Posterior vena cava (tissue), 2 donors: ENCODE measurements at places on chromosomes 5 and 9. TPM values are rescaled to one million over a fixed set of nuclear protein-coding genes. Genes with fewer than 3 reads are reported as not detected.

DNA sequence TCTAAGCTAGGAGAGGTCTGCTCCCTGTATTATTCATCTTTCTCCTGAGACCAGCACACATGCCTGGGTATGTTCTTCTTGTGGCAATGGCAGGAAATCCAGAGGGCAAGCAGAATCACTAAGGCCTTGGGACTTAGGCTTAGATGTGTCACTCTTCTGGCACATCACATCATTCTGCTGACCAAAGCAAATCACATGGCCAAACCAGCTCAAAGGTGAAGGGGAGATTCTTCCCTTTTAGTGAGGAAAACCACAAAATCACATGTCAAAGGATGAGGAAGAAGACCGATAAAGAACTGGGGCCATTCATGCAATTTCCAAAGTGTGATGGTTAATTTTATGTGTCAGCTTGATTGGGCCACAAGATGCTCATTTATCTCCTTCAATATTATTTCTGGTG lies 5.7 kb upstream of the AGGF1 start:
- DNase-seq, result no peak

GRCh38 chr5:169018925-169019324 lies 282.0 kb downstream of the SLIT3 start:
- DNase-seq, result no peak

GRCh38 chr9:123407217-123407851 lies 51.3 kb downstream of the CRB2 start:
- peak; percentile 62 for DNase-seq

GRCh38 chr5:77235846-77236721 lies 25.6 kb downstream of the PDE8B start:
- no peak for DNase-seq

- DNase-seq, result peak; percentile 93
Observed at GRCh38 chr9:83538172-83538889, at the start of gene FRMD3. FRMD3 (minus strand) TSS chr9:83538401; CDS start chr9:83538231, 170 bp downstream.

GRCh38 chr5:5378531-5378930 lies 43.9 kb upstream of the ICE1 start:
- peak; percentile 22 for DNase-seq

- DNase-seq, result no peak
Observed at GRCh38 chr5:125439243-125439642, 692.8 kb upstream of the ZNF608 start.

- DNase-seq, result no peak
Observed at GRCh38 chr5:109516390-109516789, 106.6 kb upstream of the PJA2 start.

DNA sequence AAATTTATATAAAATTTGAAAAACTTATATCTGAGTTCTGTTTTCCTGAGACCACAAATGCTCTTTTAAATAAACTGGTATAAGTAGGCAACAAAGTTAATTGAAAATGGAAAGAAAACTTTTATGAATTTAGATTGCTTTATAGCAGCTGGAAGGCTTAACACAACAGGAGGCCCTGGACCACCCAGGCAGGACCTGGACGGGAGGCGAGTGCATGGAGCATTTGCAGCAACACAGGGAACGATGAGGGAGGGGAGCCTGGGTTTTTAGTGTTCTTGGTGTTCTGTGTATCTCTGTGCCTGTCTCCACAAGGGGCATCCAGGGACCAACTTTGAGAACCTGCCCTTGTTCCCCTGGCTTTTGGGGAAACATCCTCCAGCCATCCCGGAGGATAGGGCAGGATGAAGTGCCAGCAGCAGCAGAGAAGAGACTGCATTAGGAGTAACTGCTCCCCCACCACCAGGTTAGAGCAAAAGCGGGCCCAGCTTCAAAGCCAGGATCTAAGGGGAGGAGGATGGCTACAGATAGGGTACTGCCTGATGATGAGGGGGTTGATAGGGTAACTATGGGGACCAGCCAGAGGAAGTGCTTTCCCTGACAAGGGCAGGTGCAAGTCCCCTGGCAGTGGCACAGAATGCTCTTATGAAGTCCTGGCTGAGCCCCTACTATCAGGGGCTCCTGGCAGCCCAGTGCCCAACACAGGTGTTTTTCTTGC lies 6.7 kb upstream of the SPATA31E1 start:
- DNase-seq, result no peak

DNA sequence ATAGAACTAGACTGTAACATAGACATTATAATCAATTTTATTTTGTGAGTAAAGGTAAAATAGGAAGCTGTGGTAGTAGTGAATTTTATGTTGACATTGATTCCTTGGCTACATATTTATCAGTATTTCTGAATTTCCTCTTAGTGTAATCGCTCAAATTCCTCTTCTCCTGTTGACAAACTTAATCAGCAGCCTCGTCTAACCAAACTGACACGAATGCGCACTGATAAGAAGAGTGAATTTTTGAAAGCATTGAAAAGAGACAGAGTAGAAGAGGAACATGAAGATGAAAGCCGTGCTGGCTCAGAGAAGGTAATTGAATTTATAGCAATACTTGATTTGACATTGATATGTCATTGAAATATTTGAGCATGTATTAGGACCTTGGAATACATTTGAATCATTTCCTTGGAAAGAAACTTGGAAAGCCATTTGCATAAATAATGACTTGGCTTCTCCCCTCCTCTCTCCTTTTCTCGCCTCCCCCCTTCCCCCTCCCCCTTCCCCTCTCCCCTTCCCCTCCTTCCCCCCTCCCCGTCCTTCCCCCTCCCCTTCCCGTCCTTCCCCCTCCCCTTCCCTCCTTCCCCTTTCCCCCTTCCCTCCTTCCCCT lies 75.5 kb downstream of the GPBP1 start:
- no peak for DNase-seq

- DNase-seq, result no peak
Observed at GRCh38 chr9:81964218-81965171, 21.2 kb downstream of the SPATA31D3 start.

DNA sequence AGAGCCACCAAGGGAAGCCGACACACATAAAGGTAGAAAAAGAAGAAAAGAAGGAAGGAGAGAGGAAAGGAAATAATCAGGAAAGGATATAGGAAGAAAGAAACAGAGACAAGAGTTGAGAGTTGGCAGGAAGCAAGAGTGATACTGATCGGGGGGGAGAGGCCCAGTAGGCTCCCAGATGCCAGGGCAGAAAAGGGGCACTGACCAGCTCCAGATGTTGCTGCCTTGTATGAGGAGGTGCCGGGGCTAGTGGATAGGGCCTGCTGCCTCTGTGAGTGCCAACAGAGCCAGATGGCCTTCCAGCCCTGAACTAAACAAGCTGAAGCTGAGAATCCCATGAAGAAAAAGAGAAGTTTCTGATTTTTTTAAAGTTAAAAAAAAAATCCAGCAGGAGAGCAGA lies 82.0 kb upstream of the TRIM32 start:
- DNase-seq, result no peak

DNA sequence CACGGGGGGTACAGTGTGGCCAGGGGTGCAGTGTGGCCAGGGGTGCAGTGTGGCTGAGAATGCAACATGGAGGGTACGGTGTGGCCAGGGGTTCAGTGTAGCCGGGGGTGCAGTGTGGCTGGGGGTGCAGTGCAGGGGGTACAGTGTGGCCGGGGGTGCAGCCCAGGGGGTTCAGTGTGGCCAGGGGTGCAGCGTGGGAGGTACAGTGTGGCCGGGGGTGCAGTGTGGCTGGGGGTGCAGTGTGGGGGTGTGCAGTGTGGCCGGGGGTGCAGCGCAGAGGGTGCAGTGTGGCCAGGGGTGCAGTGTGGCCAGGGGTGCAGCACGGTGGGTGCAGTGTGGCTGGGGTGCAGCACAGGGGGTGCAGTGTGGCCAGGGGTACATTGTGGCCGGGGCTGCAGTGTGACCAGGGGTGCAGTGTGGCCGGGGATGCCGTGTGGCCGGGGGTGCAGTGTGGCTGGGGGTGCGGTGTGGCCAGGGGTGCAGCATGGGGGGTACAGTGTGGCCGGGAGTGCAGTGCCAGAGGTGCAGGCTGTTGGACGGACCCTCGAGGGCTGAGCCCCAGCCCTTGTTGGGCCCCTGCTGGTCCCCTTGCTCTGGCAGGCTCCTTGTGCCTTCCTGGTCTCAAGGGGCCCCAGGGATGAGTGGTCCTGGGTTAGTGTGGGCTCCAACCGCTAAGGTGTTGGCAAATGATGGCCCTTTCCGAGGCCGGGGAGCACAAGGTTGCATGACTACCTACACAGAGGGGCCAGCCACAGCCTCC lies 17.9 kb downstream of the TPPP start:
- DNase-seq, result peak; percentile 51

DNA sequence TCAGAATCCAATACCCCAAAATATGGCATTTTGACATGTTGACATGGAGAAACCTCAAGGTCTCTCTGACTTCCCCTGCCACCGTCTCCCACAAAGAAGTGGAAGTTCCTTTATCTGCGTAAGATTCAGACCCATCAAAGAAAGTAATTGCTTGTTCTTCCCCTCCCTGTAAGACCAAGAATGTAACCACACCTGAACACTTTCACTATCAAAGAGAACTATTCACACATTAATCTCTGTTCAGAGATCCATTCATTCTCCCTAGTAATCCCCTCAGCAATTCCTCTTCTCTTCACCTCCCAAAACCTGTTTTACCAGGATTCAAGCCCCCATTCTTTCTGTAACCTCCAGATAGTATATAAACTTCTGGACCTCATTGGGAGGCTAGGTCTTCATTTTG lies 4.1 kb upstream of the SLC1A1 start:
- no peak for DNase-seq

DNA sequence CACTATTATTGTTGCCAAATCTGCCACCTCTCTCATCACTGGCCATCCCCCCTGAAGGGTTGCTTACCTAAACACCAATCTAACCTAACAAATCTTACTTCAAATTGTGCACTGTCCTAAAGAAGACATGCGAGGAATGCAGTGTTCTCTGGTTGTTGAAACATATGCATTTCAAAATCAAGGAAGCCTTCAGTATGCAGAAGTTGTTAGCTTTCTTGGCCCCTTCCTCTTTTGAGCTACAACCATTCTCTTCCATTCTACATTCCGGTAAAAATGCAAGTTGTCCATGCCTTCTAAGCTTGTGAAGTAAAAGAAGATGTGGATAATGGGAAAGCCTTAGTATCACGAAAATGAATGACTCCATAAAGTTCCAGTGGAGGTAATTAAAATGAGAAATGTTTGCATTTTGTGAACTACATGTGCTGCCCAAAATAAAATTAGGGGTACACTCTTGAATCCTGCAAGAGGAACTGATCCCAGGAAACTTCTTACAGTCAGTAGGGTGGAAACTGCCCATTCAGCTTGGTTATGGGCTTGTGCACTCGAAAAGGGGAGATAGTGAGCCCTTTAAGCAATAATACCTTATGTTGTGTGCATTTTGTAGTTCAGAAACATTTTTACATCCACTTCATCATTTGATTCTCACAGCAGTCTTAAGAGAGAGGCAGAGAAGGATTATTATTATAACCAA lies 77.6 kb upstream of the ADRB2 start:
- no peak for DNase-seq

GRCh38 chr5:126492939-126493338 lies 69.7 kb downstream of the GRAMD2B start:
- no peak for DNase-seq

- no peak for DNase-seq
Observed at GRCh38 chr5:97601651-97602050, 418.6 kb upstream of the RIOK2 start.

- no peak for DNase-seq
Observed at GRCh38 chr5:107968406-107968843, 297.7 kb upstream of the EFNA5 start.

GRCh38 chr9:88738709-88739108 lies 203.7 kb downstream of the NXNL2 start:
- no peak for DNase-seq

DNA sequence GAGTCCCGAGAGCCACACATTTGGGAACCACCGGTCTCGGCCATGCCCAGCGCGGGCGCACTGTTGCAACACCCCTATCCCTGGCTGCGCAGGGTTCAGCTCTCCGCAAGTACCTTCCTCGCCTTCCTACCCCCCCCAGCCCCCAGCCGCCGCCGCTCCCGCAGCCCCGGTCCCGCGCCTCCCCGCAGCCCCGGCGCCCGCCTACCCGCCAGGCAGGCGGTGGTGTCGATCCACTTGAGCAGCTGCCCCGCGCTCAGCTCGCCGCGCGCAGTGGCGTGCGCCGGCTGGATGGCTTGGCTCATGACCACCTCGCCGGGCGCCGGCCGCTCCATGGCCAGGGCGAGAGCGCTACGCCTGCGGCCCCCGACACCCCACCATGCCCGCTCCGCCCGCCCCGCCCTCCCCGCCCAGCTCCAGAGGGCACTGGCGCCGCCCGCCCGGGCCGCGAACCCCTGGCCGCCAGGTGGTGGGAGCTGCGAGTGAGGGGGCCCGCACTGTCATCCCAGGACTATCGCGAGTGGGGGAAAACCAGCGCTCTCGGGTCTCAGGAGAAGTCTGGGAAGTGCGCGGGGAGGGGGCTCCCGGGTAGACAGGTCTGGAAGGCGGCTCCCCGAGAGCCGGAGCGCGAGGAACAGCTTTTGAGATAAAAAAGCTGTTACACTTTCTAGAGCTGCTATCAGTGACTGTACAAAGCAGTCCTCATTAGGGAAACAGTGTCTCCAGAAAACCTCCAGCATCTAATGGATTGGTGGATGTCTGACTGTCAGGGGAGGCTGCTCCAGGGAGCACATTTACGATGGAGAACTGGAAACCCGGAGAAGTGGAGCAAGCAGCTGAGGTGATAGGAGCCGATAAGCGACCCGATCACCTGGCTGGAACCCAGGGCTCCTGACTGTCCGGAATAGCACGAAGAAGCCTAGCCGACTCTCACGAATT lies at the start of gene ACOT12:
Gene ACOT12 (minus strand): TSS at position 352 of the 936 bp plus-strand sequence. CDS start 20 bp downstream, at position 332.
- peak; percentile 82 for DNase-seq

GRCh38 chr5:117973785-117974184 lies 1014.6 kb downstream of the DTWD2 start:
- DNase-seq, result no peak

DNA sequence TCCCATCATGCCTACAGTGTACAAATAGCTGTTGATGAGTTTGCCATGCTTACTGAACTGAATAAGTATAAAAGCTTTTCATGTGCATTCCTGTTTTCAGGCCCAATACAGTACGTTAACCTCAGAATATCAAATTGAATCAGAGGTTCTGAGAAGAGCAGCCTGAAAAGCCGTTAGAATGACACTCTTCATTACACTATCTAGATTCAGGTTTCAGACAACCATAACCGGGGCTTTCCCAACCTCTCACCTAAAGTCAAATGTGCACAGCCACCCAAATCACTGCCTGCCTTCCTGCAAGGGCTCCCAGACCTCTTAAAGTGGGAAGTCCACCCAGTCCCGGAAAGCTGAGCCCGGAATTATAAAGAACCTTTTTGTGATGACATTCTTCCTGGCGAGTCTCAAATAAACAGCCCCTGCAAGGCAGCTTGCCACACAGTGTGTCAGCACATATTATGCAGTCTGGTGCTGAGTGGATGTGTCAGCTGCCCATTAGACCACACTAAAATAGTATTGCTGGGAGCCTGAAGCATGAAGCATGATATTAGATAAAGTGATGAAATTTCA lies 245.8 kb downstream of the TLE4 start:
- DNase-seq, result no peak

- DNase-seq, result no peak
Observed at GRCh38 chr5:147567917-147568598, 58.2 kb upstream of the DPYSL3 start.

- no peak for DNase-seq
Observed at GRCh38 chr9:22740781-22741180, 294.2 kb downstream of the DMRTA1 start.

- DNase-seq, result peak; percentile 26
Observed at GRCh38 chr9:126055381-126055985, 271.1 kb upstream of the MVB12B start.

SLC6A7 gene
- total RNA-seq, result 0.19 TPM

GABRA1 gene
- total RNA-seq, result not detected

PCDHGB7 gene
- 12.2 TPM for total RNA-seq

UBE2QL1 gene
- total RNA-seq, result 5.8 TPM

IRX1 gene
- not detected for total RNA-seq

IARS1 gene
- total RNA-seq, result 87.1 TPM

GPR151 gene
- not detected for total RNA-seq

NCS1 gene
- total RNA-seq, result 196 TPM

THBS4 gene
- total RNA-seq, result 80.2 TPM

PCDHB10 gene
- total RNA-seq, result 3.8 TPM

RMI1 gene
- total RNA-seq, result 4.0 TPM
